ENCODE measurements at places on chromosomes 6 and 20.

DNA sequence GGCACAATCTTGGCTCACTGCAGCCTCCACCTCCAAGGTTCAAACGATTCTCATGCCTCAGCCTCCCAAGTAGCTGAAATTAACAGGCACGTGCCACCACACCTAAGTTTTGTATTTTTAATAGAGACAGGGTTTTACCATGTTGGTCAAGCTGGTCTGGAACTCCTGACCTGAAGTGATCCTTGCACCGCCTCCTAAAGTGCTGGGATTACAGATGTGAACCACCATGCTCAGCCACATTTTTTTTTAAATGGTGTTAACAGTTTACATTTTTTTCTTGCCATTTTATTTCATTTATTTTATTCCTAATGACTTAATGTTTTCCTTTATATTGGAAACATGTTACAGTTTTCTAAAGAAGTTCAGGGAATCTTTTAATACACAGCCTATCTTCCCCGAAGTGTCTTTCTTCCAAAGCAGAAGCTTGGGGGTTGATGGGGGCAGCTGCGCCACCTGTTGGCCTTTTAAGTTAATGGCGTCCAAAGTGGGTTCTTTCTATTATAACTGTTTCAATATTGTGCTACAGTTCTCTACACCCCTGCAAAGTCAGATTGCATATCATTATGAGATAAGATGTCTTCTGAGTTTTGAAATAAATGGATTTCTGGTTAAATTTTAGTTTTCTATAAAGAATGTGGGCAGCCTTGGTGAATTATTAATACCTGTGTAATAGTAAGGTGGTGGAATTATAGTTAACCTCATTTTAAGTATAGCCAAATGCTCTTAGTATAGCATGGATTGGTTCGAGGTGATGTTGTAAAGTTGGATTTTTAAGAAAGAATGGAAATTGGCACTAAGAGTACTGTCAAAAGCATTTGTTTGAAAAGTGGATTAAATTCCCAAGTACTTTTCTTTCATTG, 42.0 kb upstream of the PLCG1 start:
- DNase-seq, result peak; percentile 17

DNA sequence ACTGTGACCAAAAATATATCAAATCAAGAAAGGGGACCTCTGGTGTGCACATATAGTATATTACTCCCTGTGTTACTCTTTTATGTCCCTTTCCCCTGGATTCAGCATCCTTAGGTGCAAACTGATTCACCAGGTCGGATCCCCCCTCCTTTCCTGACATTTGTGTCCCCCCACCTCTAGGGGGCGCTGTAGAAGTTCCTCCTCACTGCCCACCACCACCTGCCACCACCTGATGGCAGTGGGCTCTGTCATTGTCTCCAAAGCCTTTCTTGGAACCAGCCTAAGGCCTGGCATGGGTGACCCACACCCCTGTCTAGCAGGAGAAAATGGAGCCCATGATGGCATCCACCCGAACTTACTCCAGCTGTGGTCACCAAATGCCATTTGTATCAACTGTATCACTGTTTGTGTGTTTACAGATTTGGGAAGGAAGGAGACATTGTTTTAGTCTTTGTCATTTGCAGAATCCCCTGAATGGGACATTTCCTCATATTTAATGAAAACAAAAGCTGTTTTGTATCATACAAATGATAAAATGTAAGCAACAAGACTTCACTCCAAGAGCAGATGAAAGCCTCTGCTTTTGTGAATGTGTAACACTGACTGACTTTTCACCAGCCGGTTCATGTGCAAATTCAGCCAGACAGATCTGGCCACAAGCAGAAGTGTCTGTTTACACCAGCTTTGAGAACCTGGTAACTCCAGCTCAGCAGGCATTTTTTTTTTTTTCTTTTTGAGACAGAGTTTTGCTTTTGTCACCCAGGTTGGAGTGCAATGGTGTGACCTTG, 66.2 kb downstream of the ARMC2 start:
- no peak for DNase-seq

DNA sequence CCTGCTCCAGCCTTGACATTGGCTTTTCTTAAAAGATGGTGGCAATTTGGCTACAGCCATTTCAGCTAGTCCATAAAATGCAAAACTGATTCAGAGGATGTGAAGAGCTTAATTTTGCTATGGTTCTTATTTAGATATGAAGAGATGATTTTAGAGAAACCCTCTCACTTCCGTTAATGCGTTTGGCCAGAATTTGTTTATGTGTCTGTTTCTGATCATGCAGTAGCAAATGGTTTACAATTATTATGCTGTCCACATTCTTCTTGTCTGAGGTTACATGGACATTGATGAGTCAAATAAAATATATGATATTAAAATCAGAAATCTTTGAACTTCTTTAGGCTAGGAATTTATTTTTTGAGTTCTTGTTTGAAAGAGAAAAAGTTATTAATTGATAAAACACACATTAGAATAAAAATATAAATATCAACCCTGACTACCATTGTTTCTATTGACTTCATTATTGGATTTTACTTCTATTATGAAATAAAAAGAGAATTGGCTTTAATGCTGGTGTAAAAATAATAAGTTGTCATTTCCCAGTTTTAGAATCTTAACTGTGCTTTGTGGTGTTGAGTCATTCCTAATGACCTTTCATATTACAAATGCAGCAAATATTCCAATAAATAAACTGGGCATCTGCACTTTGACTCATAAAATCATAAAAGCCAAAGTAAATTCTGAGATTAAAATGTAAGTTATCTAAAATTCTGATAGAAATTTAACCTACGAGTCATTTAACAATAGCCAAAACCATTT, 1286.0 kb upstream of the GJE1 start:
- DNase-seq, result no peak

- no peak for DNase-seq
Observed at GRCh38 chr20:9276966-9277468, 208.1 kb downstream of the PLCB4 start.

GRCh38 chr20:42295592-42295991, 677.4 kb upstream of the CHD6 start:
- DNase-seq, result no peak

DNA sequence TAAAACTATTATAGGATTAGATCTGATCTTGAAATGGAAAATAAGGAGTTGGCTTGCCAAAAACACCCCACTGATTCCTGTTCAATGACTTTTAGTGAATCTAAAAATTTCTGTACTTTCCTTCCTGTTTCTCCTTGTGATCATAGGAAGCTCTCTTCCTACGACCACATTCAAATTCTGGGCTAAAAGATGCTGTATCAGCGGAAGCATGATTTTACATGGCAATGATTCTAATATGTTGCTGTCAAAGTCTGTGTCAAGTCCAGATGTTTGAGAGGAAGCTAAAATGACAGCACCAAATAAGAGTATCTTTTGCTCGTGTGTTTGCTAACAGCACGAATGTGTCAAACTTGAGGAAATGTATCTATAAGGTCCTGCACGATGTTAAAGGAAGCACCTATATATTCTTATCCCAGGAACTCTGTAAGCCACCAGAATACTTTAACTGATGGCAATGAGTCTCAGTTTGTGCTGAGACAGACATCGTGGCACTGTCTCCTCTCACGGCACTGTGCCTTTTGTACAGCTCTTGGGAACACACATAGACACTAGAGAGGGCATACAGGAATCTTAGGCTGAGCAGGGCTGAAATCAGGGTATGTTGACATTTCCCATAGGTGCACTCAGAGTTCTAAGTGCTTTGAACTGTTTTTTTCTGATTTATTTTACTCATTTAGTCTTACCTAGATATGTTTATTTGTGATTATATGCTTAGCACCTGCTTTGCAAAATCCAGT, 24.9 kb upstream of the MAP3K4 start:
- no peak for DNase-seq

GRCh38 chr6:15283986-15284361, 38.1 kb downstream of the JARID2 start:
- no peak for DNase-seq

- no peak for DNase-seq
Observed at GRCh38 chr6:41579088-41579610, 33.0 kb downstream of the FOXP4 start.

GRCh38 chr6:167302796-167303195, 11.7 kb downstream of the UNC93A start:
- DNase-seq, result no peak

DNA sequence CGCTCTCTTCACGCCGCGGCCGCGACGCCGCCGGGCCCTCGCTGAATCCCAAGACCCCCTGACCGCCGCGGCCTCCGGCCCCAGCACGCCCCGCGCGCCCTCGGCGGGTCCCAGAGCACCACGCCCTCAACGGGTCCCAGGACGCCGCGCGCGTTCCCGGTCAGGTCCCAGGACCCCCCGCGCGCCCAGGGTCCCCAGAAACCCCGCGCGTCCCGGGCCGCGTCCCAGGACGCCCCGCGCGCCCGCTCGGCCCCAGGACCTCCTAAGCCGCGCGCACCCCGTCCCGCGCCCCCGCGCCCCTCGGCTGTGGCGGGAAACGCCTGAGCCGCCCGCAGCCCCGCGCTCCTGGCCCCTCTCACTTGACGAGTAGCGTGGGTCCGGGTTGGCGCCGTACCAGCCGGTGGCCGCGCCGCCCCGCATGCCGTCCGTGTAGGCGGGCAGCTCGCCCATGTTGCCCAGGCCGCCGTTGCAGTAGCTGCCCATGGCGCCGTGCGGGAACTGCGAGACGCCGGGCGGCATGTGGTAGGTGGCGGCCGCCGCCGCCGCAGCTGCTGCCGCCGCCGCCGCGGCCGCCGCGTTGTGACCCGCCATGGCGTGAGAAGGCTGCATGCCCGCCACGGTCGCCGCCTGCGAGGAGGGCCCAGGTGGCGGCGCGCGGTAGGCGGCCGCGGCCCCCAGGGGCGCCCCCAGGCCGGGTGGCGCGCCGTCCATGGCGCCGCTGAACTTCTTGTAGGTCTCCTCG, 556 bp downstream of the NKX2-4 start:
- no peak for DNase-seq

DNA sequence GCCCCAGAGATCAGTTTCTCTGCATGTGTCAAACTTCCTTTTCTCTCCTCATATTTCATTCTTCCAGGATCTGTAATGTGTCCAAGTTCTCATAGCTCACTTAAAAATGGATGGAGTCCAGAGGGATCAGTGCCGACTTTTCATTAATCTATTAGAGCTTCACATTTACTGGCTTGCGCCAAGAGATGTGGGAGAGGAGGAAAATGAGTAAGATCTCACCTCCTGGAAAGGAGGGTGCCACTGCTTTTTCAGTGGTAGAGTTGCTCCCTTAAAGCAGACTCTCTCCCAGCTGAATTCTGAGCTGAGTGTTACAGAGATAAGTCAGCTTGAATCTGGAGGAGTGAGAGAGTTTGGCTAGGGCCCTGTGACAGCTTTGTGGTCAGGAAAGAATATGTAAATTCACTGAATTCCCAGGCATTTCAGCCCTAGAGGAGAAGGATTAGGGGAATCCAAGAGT, 175.9 kb downstream of the SOX4 start:
- no peak for DNase-seq

DNA sequence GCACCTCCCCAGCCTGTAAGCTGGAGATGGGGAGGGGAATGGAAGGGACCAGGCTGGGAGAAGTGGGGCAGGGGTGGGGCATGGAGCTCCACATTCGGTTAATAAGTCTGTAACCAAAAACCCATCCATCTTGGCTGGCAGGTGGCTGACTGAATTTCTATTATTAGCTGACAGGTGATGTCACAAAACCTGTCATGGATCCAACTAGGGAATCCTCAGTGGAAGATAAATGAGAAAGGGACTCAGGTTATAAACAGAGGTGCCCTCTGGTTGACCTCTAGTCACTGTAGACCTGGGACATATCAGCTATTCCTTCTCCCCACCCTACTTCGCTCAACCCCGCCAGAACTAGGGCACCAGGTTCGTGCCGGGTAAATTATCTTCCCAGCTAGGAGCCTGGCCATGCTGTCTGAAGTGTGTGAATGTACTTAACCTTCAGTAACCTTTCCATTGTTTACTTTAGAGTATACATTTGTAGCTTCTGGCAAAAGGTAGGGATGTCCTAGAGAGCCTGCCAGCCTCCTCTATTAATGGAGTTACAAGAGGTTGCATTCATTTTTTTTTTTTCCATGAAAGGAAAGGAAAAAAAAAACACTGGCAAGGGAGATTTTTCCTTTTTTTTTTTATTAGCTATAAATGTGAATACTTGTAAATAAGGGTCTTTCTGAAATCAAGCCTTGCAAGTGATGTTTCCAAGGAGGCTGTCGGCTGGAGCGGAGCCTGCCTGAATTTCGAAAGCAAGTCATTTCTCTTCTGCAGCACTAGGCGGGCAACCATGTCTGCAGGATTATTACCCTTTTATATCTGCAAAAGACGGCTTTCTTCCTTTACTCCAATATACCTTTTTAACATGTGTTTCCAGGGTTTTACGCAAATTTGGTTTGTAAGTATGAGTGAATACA, 135.9 kb downstream of the TMEM242 start:
- no peak for DNase-seq

- DNase-seq, result no peak
Observed at GRCh38 chr20:6959900-6960312, 192.4 kb downstream of the BMP2 start.

GRCh38 chr6:52346503-52346902, 15.4 kb upstream of the PAQR8 start:
- no peak for DNase-seq

DNA sequence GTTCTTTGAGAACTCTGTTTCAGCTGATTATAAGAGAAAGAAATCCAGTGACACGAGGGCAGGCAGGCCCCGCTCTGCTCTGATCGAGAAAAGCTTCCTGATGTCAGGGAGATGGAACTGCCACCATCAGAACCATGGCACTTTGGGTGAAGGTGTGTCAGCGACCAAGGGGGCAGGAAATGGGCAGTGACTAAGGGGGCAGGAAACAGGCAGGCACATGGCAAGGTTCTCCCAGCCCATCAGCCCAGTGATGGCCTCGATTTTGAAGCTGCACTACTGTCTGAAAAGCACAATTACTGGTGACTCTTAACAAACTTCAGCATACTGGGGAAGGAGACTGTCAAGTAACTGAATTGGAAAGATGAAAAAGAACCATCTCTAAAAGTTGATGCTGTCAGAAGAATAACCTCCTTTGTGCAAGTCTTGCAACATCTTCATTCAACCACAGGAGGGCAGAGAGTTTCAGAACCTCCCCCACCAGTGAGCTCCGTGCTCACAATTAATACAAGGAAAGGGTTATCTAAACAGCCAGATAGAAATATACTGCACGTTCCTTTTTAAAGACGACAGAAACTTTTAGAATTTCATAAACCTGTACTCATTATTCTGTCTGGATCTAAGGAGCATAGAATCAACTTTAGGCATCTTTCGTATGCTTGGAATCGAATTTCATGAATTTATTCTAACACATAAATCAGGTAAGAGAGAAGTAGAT, 39.1 kb downstream of the TMX4 start:
- DNase-seq, result no peak

DNA sequence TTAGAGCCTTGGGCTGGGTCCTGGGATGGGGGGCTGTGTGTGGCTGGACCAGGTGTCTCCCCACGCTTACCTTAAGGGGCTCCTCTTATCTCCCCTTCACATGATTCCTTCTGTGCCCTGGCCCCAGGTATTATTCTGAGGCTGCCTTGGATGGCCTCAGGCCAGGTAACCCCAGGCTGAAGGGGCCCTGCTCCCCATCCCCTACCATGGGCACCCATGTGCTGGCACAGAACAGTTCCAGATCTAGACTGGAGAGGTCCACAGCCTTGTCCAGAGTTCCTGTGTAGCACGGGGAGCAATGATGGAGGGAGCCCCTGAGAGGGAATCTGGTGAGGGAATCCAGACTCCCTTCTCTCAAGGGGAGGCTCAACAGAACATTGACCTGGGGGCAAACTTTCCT, 32.1 kb downstream of the MOCS1 start:
- no peak for DNase-seq

Measured in activated CD8-positive, alpha-beta memory T cell treated with anti-CD3 and anti-CD28 coated beads for 4 hours (primary cell).